CD4-positive, alpha-beta T cell treated with Interleukin-17A for 1 hour (primary cell): ENCODE measurements at places on chromosomes 3 and 15.
A peak's percentile ranks its signal among the peaks of the same experiment; 100 is the strongest.

DNA sequence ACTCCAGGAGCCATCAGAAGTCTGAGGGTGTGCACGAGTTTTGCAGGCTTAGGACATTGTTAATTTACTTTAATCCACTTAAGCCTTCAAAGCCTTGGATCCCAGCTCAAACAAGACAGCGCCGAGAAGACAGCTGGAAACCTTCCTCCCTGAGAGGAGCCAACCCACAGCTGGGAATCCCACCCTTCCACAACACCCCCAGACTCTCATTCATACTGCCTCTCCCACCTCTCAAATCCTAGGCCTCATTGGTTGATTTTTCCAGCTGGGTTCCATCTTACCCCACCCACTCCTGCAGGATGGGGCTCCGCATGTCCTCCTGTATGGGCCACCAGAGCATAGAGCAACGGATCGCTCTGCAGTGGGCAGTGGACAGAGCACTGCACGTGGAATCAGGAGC, 80.4 kb downstream of the SEMA5B start:
- no peak for DNase-seq

- DNase-seq = no peak
Measured at GRCh38 chr15:52336529-52336928, 40.9 kb upstream of the MYO5C start.

DNA sequence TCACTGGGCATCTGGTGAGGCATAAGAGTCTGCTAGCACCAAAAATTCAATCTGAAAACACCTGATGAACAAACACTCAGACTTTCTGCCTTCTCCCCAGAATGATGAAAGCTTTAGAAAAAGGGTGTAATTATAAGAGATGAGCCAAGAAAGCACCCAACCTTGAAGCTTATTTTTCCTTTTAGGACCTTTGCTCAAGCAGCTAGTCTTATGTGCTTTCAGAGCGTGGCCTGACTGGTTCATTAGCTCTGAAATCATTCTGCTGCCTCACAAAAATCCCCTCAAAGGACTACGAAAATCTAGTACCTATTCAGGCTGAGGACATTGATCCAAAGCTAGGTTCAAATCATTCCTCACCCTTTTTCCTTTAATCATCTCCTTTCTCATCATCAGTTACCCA, 662.3 kb downstream of the MAGI1 start:
- no peak for DNase-seq

DNA sequence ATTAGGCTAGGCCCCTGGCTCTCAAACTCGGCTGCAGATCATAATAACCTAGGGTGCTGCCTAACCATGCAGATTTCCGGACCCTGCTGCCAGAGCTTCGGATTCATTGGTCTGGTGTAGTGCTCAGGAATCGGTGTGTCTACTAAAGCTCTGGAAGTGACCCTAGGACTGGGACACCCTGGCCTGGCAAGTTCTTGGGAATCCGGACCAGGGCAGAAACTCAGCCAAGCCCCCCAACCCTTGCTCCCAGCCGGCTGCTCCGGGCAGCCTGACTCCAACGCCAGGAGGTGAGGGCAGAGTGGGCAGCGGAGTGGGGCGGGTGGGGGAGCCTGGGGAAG, 23.0 kb downstream of the IGDCC3 start:
- no peak for DNase-seq

DNA sequence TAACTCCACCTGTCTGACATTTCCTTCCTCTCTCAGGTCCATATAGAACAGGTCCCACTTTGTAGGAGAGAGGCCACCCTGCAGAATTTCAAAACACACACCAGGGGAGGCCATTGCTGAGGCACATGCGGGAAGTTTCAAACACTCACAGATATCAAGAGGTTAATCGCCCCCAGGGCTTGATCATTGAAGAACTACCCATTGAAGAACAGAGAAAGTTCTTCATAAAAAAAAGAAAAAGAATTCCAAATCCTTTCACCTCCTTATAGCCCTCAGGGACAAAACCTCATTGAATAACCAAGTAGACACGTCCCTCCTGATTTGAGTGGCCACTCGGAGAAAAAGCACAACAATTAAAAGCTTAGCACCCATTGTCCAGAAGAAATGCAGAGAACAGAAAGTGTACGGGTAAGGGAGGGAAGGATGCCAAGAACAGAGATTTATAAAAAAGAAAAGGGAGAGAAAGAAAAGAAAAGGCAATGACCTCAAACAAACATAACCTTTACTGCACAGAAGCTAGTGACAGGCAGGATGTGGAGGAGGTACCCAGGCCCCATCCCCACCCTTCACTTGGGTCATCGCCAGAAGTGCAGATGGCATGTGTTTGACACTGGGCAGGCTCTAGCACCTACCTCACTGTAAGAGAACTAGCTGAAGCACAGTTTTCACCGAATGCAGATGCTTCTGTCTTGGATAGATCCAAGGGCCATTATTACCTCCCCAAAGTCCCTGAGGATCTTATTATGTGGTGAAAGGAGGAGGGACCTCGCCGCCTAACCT, 112.3 kb upstream of the HES1 start:
- DNase-seq = no peak

DNA sequence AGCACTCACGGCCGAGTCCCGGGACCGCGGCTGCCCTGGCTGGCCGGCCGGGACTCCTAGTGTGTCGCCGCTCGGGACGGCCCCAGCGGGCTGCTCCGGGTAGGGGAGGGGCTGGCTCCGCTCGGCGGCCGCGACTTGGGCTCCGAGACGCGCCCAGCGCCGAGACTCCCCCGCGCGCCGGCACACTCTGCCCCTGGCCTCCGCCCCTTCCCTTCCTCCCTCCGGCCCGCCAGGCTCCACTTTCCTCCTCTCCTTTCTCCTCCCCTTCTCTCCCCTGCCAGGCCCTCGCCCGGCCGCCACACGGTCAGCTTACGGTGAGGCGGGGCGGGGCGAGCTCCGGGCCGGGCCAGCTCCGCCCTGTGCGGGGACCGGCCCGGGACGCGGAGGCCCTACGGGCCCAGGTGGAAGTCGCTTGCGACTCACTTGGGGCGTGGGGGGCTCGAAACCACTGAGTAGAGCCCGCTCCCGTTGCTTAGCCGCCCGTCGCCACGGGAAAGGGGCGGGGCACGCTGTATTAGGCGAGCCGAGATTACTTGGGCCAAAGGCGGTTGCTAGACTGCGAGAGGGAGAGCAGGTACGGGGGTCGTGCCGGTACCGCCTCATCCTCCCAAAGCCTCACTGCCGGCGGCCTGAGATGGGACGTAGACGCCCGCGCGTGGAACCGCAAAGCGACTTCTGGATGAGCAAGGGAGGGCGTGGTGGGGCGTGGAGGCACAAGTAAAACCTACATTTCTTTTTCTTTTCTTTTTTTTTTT, at the start of gene ITGB5:
Gene ITGB5, minus strand, starts transcription at position 189 of the 755 bp plus-strand sequence. CDS start 365 bp downstream, outside the sequence.
- DNase-seq = no peak

DNA sequence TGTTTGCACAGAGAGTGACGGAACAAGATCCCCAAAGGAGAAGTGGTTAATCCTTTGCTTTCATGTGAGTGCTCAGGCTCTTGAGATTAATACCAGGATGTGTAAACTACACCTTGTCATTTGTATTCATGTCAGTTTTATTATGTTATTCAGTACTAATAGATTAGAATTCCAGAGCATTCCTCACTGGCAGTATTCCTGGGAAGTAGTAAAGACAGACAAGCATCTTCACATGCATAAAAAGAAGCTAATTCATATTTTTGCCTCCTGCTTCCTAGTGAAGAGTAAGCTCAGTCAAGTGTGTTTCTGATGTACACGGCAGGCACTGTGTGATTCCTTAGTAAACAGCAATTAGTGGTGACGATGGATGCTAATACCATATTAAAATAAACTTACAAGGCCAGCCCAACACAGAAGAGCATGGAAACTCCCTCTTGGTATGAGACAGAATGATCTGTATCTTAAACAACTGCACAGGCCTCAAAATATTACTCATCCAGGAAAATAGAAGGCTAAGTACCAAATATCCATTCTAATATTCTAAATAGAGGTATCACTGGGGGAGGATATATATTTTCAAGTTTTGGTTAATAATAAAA, 336.8 kb upstream of the MCTP2 start:
- DNase-seq = no peak

DNA sequence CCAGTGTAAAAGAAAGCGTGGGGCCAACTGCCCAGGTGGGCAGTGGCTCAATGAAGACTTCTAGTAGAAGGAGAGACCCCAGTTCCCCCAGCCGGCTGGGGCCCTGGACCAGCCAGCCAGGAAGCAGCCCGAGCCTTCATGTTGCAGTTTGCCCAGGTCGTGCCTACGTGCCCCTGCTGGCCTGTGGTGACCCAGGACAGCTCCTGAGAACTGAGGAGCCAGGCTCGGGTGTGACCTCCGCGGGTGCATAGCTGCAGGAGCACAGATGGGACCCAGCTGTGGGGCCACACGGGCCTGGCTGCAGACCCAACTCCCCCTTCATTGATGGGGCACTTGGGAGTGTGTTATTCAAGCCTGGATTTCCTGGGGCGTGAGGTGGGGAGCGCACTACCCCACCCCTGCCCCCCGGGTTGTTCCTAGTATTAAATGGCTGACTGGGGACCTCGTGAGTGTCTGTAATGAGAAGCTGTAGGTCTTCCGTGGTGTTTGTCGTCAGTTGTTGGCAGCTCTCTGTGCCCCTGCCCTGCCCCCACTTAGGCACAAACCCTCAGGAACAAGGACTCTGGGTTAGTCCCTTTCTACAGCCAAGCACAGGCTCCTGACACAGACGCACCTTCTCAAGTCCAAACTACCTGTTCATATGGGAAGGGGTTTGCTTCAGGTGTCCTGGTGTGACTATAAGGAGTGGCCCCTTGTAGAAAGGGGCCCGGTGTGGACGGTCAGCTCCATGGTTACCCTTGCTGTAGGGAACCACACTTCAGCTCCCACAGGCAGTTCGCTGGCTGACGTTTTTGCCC, 39.1 kb downstream of the IDH2 start:
- DNase-seq = no peak

GRCh38 chr3:128353361-128353965, 113.2 kb downstream of the DNAJB8 start:
- no peak for DNase-seq

DNA sequence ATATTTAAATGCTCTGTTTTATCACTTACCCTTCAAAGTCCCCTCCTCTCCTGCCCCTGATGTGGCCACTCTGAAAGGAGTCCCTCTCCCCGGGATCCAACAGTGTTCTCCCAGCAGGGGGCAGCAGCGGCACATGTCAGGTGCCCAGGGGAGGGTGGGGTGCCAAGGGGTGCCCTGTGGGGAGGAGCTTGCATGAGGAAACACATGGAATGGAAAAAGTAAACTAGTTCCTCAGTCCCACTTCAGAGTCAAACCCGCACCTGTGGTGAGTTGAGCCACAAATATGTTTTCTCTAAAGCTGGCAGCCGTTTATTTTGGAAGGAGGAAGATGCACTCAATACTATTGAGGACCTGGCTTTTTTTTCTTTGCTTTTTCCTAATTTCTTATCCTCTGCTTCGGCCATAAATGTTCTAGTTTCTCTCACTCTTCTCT, 30.1 kb upstream of the NRROS start:
- DNase-seq = peak; percentile 93

DNA sequence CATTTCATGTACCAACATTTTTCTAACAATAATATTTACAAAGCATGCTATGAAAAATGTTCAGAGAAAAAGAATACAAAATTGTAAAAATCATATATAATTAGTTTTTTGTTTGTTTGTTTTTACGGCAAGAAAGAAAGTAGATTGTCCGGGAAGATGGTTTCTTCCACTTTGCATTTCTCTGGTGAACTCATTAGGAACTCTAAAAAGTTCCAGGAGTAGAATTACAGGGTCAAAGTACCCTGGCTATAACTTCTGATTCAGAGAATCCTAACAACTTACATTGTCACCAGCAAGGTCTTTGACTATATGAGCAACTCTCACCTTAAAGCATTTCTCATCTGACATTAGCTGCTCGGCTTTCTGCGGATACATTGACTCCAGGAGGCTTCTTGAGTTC, 196.7 kb downstream of the PDE8A start:
- DNase-seq = no peak

DNA sequence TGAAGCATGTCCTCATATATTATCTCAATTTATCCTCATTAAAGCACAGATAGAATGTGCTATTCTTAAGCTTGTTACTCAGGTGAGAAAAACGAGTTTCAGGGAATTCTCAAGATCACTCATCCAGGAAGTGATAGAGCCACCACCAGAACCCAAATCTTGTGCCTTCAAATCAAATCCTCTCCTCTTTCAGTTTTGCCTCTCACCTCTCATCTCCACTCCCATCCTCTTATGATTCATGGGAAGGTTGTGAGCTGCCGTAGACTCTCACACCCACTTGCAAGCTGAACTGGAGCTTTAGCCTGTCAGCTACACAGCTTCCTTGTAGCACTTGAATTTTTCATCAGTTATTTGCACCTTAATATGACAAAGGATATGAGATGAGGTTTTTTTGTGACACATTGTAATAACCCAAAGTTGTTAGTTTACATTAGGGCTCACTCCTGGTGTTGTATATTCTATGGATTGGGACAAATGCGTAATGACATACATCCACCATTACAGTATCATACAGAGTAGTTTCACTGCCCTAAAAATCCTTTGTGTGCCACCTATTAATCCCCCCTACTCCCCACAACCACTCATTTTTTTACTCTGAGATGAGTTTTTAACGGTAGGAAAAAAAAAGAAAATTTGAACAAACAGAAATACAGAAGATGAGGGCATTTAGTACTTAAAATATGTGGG, 25.7 kb downstream of the GPR15 start:
- peak; percentile 54 for DNase-seq

GRCh38 chr3:51559411-51559888, 20.9 kb downstream of the RAD54L2 start:
- DNase-seq = no peak

GRCh38 chr3:94654096-94654495, 591.2 kb downstream of the NSUN3 start:
- DNase-seq = no peak

- no peak for DNase-seq
Measured at GRCh38 chr15:38129531-38130204, 123.0 kb upstream of the SPRED1 start.

GRCh38 chr3:77605865-77606264, 566.0 kb downstream of the ROBO2 start:
- DNase-seq = no peak

- no peak for DNase-seq
Measured at GRCh38 chr3:120706950-120707349, 24.9 kb upstream of the HGD start.

DNA sequence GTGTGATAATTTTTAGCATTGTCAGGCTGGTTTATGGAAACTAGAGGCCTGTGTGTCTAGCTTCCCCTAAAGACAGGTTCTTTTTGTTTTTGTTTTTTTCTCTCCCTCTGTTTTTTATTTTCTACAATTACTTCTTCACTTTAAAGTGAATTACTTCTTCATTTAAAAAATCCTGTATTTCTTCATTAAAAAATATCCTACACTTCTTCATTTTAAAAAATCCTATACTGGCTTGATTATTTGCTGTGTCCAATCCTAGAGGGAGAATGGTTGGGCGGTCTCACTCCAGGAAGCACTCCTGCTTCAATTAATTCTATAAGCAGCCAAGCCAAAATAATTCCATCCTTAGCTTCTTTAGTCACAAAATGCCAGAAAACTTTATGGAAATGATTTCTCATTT, 11.8 kb downstream of the ATG7 start:
- no peak for DNase-seq

GRCh38 chr15:101510212-101511197, 21.0 kb upstream of the PCSK6 start:
- DNase-seq = no peak

GRCh38 chr3:140760324-140761075, 82.6 kb downstream of the TRIM42 start:
- no peak for DNase-seq

- DNase-seq = no peak
Measured at GRCh38 chr3:195888981-195889869, 19.1 kb downstream of the TNK2 start.
